Esophagus squamous epithelium (tissue), 5 donors: ENCODE measurements at places on chromosomes 2 and 18.

DNA sequence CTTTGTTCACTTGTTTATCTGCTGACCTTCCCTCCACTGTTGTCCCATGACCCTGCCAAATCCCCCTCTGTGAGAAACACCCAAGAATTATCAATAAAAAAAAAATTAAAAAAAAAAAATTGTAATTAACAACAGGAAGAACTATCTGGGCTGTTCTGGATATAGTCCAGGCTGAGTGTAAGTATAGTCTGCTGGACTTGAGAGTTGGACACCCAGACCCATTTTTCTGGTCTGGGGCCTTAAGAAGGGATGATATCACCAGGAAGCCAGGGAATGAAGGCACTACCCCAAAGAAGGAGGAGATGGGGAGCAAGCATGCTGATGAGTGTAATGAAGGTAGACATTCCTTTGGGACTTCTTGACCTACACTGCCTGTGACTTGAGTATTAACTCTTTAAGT lies 72.1 kb upstream of the ZFP36L2 start:
- DNase-seq, result no peak

- DNase-seq, result no peak
Observed at GRCh38 chr2:177252808-177253531, 11.6 kb downstream of the NFE2L2 start.

- no peak for DNase-seq
Observed at GRCh38 chr2:15076668-15077067, 444.2 kb downstream of the LRATD1 start.

GRCh38 chr2:152395103-152395502 lies 60.1 kb downstream of the FMNL2 start:
- DNase-seq, result no peak

GRCh38 chr2:197914778-197915177 lies 110.4 kb downstream of the PLCL1 start:
- no peak for DNase-seq

- DNase-seq, result no peak
Observed at GRCh38 chr2:82740527-82740926, 1718.6 kb downstream of the SUCLG1 start.

- DNase-seq, result no peak
Observed at GRCh38 chr18:79434607-79435401, 39.1 kb downstream of the NFATC1 start.

DNA sequence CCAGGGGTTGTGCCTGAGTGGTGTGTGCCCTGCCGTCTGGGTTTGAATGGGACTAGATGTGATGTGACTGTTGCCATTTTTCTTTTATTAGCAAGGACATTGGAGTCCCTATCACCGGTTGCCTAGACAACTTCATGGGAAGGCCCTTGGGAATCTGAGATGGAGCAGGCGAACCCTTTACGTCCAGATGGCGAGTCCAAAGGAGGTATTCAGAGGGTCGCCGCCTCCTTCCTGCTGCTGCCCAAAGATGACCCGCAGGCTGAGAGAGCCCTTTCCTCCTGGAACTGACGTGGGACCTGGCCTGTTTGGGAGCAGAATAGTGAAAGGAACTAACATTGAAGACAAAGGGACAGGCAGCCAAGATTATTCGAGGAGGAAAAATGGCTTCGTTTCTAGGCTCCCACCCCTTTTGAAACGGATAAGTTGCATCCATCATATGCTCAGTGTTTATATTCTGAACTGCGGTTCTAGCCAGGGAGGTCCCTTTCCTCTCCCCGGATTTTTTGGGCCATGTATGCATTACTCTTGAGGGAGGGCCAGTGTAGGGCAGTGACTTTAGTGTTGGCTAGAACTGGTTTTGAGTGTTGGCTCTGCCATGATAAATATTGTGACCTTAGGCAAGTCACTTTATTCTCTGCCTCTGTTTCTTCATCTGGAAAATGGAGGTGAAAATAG lies 673 bp downstream of the CENPO start:
- DNase-seq, result no peak

DNA sequence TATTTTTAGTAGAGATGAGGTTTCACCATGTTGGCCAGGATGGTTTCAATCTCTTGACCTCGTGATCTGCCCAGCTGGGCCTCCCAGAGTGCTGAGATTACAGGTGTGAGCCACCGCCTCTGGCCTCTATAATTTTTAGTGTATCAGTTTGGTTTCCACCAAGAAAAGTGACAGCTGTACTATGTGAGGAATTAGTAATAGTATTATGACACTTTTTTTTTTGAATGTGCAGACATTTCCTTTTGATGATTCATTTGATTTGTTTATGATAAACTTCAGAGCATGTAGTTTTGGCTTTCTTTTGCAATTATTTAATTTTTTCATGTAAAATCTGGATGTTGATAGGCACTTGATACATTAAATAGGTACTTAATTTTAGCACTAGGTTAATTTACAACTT lies 61.5 kb downstream of the PTPN4 start:
- DNase-seq, result no peak

DNA sequence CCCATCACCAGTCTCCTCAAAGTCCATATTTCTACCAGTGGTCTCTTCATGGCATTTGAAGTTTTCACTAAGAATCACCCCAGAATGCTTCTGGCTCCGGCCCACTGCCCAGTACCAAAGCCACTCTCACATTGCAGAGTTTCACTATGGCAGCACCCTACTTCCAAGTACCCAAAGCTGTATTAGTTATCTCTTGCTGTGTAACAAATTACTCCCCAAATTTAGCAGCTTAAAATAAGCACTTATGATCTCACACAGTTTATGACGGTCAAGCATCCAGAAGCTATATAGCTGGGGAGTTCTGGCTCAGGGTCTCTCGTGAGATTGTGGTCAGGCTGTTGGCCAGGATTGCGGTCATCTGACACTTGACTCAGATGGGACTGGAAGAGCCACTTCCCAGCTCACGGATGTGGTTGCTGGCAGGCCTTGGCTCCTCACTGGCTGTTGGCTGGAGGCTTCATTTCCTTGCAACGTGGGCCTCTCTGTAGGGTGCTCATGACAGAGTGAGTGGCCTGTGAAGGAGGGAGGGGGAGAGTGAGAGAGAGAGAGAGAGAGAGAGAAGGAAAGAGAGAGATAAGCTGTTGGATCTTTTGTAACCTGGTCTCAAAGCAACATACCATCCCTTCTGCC lies 189.5 kb downstream of the CTIF start:
- no peak for DNase-seq

GRCh38 chr2:65153515-65153914 lies 23.6 kb upstream of the RAB1A start:
- DNase-seq, result no peak

DNA sequence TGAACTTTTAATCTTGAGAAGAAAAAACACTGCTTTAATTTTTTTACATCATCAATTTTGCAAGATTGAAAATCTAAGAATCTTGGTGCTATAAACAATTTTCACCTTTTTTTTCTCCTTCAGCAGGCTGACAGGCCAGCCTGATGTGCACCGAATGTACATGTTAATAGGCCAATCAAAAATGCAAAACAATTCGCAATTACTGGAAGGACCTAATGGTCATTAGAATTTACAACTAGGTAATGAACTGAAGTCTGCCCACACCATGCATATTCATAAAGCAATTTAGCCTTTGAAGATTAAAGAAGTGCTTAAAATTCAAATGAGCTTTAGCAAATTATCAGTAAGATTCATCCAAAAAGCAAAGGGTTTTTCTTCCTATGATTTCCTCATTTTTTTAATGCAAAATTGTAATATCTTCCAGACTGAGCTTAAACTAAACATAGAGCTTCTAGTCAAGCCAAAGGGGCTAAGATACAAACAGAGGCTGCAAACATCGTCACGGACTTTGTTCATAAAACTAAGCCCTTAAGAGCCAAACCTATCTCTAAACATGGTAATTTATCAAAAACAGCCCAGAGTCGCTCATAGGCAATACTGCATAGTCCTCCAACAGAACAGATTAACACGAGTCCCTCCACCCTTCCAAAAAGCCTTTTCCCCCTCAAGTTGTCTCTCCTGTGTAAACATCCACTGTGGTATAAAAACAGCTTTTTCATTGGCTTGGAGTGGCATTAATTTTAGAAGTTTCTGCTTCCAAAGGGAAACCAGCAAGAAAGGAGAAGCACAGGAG lies 18.4 kb downstream of the BCL11A start:
- DNase-seq, result no peak

- DNase-seq, result no peak
Observed at GRCh38 chr2:37792366-37792765, 120.9 kb upstream of the CDC42EP3 start.

GRCh38 chr2:209918251-209918650 lies 84.2 kb upstream of the RPE start:
- no peak for DNase-seq

- DNase-seq, result no peak
Observed at GRCh38 chr2:98881153-98881650, 54.8 kb downstream of the CRACDL start.

DNA sequence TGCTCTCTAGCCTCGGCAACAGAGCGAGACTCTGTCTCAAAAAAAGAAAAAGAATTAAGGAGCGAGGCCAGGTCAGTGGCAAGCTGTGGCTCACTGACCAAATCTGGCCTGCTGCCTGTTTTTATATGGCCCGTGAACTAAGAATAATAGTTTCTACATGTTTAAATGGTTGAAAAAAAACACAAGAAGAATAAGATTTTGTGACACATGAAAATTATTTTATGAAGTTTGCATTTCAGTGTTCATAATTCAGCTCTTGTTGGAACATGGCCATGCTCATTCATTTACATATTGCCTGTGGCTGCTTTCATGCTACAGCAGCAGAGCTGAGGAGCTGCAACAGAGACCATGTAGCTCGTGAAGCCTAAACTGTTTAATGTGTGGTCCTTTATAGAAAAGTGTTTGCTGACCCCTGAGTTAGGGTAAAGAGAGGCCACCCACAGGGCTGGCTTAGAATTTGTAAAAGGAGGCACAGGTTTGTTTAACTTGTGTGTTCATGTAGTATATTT lies 59.5 kb downstream of the MFSD6 start:
- no peak for DNase-seq

DNA sequence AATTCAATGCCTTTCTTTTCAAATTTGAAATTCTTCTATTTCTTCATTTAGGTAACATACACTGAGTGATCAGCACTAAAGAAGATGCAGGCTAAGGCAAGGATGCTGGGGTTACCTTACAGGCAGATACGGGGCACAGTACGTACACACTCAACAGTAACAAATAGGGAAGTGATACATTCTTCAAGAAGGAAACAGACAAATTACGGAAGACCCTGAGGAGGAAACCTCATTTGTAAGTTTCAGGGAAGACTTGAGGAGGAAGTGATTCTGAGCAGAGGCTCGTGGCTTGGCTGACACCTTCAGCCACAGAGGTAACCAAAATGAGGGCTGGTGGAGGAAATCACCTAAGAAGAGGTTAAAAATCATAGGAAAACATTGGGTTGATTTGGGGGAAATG lies 1108.3 kb upstream of the KLHL29 start:
- no peak for DNase-seq

- DNase-seq, result no peak
Observed at GRCh38 chr2:133801946-133802345, 233.7 kb upstream of the NCKAP5 start.

DNA sequence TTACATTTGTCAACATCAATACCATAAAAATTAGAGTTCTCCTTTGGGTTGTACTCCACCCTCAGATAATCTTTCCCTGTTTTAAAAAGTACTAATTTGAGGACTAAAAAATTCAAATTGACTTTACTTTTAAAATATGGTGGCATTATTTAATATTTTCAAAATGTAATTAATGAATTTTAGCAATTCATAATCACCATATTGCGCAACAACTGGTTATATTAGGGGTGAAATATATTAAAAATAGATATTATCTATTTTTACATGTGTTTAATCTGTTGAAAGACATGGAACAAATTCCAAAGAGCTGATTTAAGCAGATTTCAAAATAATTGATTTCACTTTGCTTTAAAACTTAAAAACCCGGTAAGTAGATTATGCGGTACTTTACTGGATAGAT lies 236.6 kb upstream of the NOL4 start:
- DNase-seq, result no peak

- no peak for DNase-seq
Observed at GRCh38 chr2:203396667-203397066, 68.5 kb downstream of the ABI2 start.

GRCh38 chr2:74655579-74655978 lies 1.5 kb downstream of the SEMA4F start:
- DNase-seq, result no peak

- DNase-seq, result no peak
Observed at GRCh38 chr18:26777351-26778053, 88.0 kb downstream of the AQP4 start.

GRCh38 chr2:221817052-221817451 lies 244.9 kb upstream of the EPHA4 start:
- no peak for DNase-seq

- no peak for DNase-seq
Observed at GRCh38 chr18:31482051-31482450, 15.9 kb upstream of the DSG2 start.

GRCh38 chr2:214481204-214481603 lies 70.3 kb downstream of the VWC2L start:
- DNase-seq, result no peak

DNA sequence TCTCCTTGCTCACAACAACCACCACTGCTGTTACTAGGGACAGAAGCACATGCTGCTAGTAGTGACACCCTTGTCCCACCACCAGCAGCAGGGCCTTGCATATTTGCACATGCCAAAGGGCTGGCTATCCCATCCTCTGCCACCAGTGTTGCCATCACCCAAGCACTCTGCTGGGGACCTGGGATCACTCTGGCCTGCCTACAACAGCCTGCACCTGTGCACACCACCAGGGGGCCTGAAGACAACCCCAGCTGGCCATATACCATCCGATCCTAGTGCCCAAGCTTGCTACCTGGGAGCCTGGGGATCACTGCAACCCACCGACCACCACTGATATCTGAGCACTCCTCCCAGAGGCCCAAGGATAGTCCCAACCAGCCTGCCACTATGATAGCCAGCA lies 99.9 kb upstream of the FANCL start:
- DNase-seq, result no peak

- no peak for DNase-seq
Observed at GRCh38 chr2:86010083-86010482, 95.6 kb downstream of the POLR1A start.

DNA sequence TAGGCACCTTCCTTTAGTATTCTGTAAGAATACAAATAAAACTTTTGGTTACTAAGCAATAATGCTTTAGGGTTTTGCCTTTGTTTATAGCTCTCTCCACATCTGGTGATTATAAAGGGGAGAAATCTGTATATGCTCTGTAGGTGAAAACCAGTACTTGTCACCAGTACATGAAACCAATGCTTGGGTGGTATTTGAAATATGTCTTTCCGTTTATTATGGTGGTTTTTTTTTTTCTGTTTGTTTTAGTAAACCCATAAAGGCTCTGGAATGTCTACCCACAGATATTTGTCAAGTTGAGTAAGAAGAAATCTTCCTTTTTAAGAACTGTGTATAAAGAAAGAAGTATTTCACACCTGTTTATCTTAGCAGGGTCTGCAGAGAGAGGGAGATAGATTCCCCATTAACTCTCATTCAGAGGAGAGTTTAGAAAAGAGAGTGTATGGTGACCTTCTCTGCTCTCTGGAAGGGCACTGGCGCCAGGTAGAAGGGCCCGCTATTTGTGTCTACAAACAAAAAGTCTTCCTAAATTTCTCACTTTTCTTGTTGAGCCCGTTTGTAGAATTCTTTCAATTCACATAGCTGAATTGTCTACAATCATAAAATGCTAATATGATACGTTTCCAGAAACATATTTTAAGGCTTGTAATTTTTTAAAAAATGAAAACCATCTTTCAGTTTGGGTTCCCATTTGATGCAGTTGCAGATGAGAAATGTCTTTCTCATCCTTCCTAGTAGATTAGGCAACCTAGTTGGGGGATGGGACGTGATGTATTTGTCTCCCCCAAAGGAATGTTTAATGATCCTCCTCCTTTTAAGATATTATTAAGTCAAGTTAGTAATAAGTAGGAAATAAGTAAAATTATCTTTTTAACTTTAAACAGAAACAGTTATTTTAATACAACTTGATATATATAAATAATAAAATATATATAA lies 33.9 kb downstream of the MAP3K20 start:
- no peak for DNase-seq
